Caki2 (cell line): ENCODE measurements at places on chromosomes 3 and 15. TPM values are rescaled to one million over a fixed set of nuclear protein-coding genes. Genes with fewer than 3 reads are reported as not detected.

GRCh38 chr3:129312021-129312639 lies 33.5 kb downstream of the HMCES start:
- no peak for DNase-seq

C3orf20 gene
- total RNA-seq: not detected in 2 replicates

DNA sequence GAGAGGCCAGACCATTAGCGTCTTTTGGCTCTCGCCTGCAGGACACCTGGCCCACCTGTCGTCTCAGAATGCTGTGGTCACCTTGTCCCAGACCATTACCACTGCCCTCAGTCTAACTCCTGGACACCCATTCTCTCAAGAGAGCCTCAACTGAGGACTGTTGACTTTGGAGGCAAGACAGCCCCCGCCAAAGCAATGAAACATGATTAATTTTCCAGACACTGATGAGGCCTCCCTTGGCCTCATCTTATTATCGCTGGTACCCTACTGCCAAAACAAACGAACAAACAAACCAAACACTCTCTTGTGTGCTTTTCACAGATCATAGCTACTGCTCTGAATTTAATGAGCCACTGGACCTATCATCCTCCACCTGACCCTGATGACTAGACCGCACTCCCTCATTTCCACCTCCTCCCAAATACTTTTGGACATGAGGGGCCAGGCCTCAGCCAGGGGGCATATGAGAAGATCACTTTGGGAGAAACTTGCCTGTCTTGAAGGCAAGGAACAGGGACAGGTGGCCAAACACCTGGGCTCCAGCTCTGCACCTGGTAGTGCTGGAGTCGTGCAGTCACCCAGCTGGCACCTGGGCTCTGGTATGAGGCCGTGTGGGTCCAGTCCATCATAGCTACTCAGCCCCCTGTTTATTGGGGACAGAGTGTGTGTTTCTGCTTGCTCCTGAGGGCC lies 27.6 kb downstream of the ALS2CL start:
- DNase-seq: no peak

LOXL1 gene
- total RNA-seq: 22.7 and 27.1 TPM in 2 replicates

DNA sequence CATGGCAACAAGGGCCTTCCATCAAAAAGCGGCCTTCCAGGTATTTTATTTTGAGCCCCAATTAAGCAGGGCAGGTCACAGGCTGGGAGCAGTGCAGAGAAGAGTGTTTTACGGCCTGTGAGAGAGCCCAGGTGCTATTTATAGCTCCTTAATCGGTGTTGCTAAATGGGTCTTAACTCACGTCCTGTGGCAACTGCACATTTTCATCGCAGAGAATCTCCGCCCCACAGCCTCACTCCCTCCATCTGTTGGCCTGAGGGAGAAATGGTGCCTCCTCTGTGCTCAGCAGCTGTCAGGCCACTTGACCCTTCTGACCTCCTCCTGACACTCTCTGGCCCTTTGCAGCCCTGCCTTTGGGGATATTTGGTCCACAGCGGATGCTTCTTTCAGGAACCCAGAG lies 58.6 kb downstream of the SPSB4 start:
- DNase-seq: no peak

- DNase-seq: no peak
Observed at GRCh38 chr3:126309861-126310655, 47.1 kb downstream of the KLF15 start.

DNA sequence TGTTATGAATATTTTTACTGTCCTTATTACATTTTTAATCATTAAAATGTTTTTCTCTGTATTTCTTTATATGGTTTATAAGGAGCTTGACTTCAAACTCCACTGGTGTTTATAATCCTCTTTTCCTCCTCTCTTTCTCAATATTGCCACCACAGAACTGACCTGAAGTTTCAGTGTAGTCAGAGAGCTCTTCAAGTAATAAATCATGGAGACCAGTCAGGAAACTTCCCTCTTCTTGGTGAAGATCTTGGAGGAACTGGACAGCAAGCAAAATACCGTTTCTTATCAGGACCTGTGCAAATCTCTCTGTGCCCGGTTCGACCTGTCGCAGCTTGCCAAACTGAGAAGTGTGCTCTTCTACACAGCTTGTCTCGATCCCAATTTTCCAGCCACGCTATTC lies 23.8 kb downstream of the MINAR1 start:
- DNase-seq: no peak

GRCh38 chr3:133455281-133455680 lies 55.4 kb downstream of the BFSP2 start:
- no peak for DNase-seq

GRCh38 chr15:78399091-78399490 lies 38.9 kb upstream of the IREB2 start:
- DNase-seq: no peak

SPTBN5 gene
- total RNA-seq: not detected in 2 replicates

DNA sequence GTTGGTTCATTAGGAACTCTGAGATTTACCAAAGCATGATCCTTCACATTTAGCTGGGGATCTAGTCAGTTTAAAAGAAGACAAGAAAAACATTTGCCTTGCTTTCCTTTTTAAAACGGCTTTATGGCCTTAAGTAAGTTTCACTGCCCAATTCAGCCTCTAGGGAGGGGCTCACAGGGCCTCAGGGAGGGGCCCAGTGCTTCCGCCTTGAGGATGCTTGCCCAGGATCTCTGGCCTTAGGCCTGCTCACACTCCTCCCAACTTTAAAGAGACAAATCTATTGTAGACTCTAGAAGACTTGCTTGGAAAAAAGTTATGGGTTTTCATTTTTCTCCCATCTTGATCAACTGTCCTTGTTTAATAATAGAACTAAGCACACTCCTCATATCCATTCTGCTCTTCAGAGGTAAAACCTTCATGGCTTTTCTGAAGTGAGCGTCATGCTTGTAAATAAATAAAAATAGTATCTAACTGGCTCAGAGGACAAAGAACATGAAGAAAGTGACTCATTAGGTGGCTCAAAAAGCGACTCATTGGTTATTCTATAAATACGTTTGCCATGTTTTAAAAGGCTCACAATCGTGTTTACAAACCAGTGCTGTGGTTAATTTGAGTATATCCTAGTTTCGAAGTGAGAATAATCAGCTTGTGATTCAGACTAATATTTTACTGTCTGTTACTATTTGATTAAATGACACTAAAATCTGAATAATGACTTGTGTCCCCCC lies 13.7 kb downstream of the PDHB start:
- DNase-seq: no peak

DNA sequence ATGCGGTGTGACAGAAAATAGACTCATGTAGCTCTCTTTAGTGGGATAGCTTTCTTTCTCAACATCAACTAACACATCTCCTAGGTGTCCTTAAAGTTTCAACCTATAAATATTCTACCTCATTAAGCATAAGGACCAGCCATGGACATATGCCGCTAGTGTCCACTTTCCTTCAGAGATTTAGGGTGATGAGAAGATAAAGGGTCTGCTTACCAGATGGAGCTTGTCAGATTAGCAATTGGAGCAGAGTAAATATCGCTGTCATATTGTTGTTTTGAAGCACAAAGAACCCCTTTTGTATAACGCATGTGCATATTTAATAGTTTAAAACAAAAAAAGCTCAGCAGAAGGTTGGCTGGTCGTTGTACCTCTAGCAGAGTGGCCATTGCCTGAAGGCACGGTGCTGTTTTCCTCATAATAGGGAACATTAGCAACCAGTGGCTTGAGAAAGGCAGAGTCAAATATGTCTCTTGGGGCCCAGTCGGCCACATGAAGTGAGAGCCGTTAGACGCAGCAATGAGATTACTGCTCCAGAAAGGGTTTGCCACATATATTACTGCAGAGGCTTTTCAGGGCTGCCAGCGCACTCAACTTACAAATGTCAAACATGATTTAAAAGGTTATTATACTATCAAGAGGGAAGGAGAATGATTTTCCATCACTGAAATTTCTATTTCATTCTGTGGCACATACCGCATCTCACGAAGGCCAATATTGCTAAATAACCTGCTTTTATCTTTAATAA lies 264.2 kb downstream of the ROBO2 start:
- no peak for DNase-seq

GRCh38 chr3:138011722-138012121 lies 1.8 kb downstream of the CLDN18 start:
- DNase-seq: no peak

DNA sequence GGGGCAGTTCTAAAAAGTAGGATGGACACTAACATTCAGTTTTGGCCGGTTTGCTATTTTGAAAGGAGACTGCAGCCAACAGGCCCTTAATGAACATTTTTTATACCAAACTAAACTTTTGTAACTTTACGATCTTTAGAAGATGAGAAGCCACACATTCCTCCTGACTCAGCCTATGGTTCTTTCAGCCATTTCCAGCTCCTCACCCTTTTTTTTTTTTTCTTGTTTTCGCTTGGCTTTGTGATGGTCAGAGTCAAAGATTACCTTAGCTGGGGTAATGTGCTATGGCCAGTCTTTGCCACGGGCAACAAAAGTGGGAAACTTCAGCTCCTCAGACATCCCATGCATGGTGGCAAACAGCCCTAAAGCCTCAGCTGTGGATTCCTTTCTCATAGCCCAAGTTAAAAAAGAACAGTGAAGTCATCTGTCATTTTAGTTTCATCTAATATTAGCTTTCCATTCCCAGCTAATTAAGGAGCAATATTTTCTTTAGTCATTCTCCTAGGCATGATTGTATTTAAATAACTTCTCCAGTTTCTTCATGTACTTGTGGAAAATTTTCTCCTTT lies 368.7 kb downstream of the MFSD1 start:
- DNase-seq: no peak

GRCh38 chr3:38313695-38314094 lies 31.6 kb downstream of the SLC22A14 start:
- no peak for DNase-seq

EFHB gene
- total RNA-seq: 1.6 and 1.8 TPM in 2 replicates

DNA sequence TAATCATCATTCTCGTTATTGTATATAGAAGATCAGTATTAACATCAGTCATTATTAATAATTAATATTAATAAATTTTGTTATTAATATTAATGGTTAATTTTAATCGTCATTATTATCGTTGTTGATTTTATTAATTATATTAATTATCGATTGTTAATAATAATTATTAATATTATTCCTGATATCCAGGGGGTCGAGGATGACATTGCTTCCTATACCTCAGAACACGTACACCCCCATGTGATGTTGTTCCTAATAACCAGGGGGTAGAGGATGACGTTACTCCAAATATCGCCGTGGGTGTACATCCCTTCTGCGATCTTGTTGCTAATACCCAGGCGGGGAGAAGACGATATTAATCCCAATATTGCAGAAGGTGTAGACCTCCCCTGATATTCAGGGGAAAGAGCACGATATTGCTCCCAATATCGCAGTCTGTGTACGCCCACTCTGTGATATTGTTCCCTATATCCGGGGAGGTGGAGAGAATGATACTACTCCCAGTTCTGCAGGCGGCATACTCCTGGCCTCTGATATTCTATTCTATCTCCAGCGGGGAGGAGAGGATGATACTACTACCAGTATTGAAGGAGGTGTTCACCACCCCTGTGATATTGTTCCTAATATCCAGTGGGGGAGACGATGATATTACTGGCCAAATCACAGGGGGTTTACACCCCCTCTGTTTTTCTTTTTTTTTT lies 22.3 kb upstream of the BMF start:
- no peak for DNase-seq

- no peak for DNase-seq
Observed at GRCh38 chr15:60519218-60519617, 40.3 kb upstream of the ICE2 start.
